ENCODE measurements at places on chromosomes 4 and X.

DNA sequence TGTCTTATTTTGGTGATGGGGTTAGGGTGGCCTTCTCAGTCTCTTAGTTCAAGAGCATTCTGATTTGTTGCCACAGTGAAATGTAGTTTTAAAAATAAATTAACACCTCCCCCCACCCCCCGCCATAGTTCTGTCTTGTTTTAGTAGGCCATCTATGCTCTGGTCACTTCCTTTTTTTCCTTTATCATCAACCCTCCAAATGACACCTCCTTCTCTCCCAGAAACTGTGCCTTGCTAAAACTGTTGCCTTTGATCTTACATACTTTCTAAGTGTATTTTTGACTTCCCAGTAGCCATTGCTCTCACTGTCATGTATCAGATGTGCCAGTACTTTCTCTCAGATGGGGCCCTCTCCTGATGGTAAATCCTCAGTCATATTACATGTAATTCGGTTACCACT is 14.5 kb upstream of the NDUFC1 start:
- DNase-seq: no peak

DNA sequence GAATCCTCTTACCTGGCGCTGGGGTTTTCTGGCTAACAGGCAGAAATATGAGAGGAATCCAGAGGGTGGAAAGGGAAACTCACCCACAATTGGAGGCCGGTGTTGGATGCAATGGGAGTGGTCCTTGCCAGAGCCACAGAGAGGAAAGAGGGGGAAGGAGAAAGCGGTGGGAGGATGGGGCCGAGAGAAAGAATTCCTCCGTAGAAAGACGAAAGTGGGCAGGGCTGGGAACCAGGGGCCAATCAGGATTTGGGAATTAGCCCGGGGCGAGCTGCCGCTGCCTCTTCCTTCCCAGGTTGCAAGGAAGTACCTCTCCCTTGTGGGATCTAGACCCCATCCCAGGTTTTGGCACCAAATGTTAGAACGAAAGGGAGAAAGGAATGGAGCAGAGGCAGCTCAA is 83.1 kb upstream of the SPIN4 start:
- DNase-seq: no peak

DNA sequence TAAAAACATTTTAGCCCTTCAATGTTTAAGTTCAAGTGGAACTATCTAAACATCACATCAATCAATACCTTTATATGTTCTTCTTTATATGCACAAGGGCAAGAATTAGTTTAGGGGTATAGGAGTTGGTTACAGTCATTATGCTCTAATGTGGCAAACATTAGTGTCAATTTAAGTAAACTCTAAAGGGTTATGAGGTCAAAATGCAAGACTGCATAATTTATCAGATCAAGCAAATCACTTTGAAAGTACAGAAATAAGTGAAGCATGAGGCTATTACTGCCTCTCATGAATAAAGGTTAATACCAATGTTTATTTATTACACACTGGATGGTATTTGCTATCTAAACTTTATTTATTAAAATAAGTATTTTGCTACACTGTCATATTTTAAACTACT is 59.7 kb downstream of the MAB21L2 start:
- no peak for DNase-seq

DNA sequence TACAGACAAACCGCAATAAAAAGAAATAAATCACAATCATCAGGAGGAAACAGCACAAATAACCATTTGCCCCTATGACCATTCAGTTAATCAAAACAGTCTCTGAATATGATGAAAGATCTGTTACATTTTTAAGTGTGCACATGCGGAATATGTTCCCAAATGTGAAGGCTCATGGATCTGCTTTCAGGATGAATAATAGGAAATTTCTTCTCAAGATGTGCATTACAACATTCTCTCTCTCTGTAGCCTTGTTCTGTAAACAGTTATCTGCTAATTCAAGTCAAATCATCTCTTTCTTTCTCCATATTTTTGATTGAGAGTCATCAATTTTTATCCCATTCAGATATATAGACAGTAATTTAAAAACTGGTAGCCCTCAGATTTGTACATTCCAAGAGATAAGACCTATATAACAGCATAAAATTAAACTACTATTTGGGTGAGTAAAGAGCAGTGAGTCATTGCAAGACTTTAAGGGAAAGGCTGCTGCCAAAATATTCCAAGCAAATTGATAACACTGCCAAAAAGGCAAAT is 433.9 kb upstream of the ATOH1 start:
- no peak for DNase-seq

GRCh38 chr4:158625544-158625943 is 46.1 kb downstream of the C4orf46 start:
- no peak for DNase-seq

- no peak for DNase-seq
Measured at GRCh38 chrX:3584415-3584996, 128.9 kb downstream of the PRKX start.

GRCh38 chrX:87697409-87697808 is 179.8 kb downstream of the KLHL4 start:
- DNase-seq: no peak

- DNase-seq: no peak
Measured at GRCh38 chr4:141193516-141194034, 27.1 kb upstream of the ZNF330 start.

DNA sequence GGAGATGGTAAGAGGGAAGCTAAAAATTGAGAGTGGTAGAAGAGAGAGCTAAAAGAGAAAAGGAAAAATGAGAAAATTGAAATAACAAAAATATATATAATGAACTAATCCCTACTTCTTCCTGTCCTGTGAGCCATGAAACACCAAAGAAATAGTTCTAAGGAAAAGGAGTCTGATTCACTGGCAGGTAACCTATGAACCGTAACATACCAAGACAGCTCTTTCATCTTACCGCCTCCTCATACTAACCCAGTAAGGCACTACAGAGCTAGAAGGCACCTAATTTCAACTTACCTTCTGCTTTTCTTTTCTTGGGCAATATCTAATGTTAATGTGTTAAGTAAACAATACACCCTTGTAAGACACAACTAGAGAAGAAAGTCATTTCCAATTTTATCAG is 297.7 kb upstream of the DIAPH2 start:
- no peak for DNase-seq

- DNase-seq: no peak
Measured at GRCh38 chr4:8332891-8333331, 63.4 kb downstream of the HTRA3 start.

DNA sequence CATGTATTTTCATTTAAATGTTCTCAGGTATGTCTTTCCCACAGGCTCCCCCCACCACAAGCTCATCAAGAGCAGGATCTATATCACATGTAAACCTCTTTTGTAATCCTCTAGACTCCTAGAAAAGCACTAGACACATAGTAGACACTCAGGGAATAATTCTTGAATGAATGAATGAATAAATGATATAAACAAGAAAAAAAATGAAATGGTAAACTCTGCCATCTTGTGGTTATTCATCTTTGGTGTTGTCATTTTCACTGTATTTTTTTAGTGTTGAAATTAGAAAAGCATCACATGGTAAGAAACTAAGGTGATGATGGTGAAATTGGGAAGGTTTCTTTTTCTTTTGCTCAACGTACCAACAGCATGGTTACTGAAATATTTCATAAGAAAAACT is 34.2 kb upstream of the C1GALT1C1 start:
- DNase-seq: no peak

DNA sequence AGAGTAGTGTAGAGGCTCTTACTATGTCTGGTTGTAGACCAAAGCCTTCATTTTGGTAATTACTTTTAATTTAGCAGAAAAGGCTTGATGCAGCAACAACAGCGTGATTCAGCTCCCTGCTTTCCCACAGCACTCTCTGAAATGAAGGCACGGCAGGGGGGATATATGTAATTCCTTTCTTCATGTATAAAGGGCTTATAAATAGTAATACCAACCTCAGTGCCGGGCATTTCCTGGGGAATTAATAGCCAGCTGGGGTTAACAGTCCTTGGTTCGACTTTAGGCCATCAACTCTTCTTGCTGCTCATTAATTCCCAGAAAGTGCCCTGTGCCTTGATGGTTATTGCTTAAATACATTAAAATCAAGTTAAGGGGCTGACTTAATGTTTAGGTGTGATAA is 669.0 kb downstream of the ZNF674 start:
- DNase-seq: no peak

GRCh38 chr4:115272594-115272993 is 159.2 kb upstream of the NDST4 start:
- no peak for DNase-seq

DNA sequence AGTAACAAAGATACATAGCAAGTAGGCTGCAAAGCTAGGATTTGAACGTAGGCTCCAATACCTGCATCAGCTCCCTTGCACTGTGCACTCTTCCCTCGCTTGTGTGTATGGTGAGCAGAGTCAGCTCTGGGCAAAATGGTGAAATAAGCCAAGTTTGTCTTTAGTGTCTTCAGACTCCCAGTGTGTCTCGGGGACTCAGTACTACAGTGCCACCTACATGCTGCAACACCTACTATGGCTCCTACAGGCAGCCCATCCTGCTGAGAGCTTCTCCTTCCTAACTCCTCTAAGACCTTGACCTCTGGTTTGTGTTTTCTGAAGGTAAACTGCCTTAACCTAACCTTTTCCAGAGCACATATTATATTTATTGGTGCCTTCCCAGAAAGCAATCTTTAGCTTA is 42.5 kb downstream of the RTL9 start:
- no peak for DNase-seq

GRCh38 chrX:39957816-39958566 is 139.8 kb downstream of the BCOR start:
- DNase-seq: no peak

DNA sequence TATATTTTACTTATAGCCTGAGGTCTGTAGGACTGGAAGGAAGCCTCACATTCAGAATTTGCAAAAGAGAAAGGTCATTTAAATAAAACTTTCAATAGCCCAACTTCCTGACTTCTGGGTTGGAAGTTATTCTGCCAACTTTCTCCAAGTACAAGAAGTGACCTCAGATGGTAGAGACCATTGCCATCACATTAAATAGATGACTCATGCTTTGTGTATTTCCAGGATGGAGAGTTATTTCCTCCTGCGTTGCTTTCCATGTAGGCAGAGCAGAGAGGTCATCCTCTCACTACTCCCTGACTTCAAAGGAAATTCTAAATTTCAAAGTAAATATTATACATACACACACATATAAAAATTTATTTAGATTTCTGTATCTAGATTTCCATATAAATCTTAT is 73.0 kb upstream of the NR3C2 start:
- no peak for DNase-seq

- no peak for DNase-seq
Measured at GRCh38 chr4:142596121-142596520, 250.0 kb downstream of the INPP4B start.

GRCh38 chr4:95889662-95890061 is 49.8 kb downstream of the PDHA2 start:
- no peak for DNase-seq

- no peak for DNase-seq
Measured at GRCh38 chr4:181970366-181970765, 272.8 kb upstream of the TENM3 start.

DNA sequence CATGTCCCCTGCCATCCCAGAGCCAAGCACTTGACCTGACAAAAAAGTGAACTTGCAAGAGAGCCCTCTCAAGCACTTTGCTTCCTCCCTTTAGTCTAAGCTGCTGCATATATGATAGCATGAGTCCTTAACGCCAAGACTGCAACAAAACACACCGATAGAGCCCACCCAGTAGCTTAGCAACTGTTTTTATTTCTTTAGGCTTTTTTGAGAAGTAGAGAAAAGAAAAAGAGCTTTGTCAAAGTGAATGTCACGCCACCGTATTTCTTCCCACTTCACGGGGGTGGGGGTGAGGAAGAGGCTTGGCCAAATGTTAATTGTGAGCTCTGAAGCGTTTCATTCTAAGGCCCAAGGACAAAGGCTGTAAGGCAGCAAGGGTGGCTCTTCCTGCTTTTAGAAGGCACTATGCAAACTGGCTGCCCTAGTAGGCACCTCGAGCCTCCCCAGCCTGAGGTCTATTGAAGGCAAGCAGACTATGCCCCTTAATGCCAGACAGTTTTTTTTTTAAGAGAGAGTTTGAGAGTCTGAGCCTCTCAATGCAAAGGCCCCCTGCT is 138.6 kb downstream of the HS6ST2 start:
- no peak for DNase-seq

GRCh38 chr4:72557021-72557420 is 12.0 kb downstream of the ADAMTS3 start:
- DNase-seq: no peak

DNA sequence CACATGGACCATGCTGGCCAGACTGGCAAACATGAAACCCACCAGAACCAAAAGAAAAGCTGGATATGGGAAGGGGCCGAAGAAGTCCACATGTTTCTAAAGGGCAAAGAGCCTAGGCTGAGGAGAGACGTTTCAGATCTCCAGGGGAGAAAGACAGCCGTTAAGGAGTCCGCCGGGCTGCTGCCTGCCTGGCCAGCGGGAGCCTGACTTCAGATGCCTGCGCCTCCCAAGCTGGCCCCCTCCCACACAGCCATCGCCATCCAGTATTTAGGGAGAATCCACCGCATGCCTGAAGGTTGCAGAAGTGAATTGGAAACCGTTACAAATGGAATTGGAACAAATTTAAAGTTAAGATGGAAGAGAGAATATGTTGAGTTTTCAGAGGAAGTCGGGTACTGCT is 2.9 kb downstream of the TBL1X start:
- DNase-seq: no peak

DNA sequence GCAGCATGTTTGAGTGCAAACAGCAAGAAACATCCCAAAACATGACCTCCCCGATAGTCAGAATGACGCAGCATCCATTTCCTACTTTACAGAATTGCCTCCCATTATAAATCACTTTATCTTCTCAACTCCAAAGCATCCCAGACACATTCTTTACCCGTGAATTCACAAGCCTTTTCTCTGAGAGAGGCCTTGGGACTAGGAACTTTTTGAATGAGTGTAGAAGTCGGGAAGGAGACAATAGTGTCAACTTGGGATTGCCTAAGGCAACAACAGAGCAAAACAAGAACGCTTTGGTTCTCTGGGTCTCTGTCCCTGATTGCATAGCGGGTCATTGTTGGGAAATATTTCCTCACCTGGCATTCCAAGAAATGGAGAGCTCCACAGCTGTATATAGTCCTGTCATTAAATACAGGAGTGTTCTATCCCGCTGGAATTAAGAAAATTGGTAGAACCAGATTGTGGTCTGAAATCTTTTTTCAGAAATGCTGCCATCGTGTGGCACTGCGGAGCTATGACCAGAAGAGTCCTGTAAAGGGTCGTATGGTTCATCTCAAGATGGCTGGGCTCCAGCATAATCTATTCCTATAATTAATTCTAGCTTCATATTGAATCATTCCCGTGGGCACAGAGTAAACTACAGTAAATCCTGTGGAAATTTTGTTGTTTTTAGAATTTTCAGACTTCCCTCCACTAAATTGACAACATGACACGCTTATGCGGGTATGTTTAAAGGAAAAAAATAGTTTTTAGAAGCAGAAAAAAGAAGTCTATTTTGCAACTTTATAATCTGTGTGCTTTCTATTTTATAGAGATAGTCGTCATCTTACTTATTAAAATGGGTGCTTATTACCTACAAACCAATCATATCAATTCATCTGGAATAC is 2.0 kb upstream of the SPP1 start:
- peak; percentile 32 for DNase-seq

Measured in NCI-H2081 treated with DMSO at 0.1 percent for 48 hours (cell line).